ENCODE measurements at places on chromosomes 5 and 9. TPM values are rescaled to one million over a fixed set of nuclear protein-coding genes. Genes with fewer than 3 reads are reported as not detected.
A peak's percentile ranks its signal among the peaks of the same experiment; 100 is the strongest.

The SLC46A2 gene
- not detected for total RNA-seq

- peak; percentile 50 for DNase-seq
Observed at GRCh38 chr9:136847088-136847825, 2.0 kb upstream of the PHPT1 start.

GRCh38 chr9:121613009-121613752, 38.3 kb upstream of the DAB2IP start:
- DNase-seq, result no peak

GRCh38 chr9:127064335-127064734, 58.1 kb downstream of the ANGPTL2 start:
- no peak for DNase-seq

DNA sequence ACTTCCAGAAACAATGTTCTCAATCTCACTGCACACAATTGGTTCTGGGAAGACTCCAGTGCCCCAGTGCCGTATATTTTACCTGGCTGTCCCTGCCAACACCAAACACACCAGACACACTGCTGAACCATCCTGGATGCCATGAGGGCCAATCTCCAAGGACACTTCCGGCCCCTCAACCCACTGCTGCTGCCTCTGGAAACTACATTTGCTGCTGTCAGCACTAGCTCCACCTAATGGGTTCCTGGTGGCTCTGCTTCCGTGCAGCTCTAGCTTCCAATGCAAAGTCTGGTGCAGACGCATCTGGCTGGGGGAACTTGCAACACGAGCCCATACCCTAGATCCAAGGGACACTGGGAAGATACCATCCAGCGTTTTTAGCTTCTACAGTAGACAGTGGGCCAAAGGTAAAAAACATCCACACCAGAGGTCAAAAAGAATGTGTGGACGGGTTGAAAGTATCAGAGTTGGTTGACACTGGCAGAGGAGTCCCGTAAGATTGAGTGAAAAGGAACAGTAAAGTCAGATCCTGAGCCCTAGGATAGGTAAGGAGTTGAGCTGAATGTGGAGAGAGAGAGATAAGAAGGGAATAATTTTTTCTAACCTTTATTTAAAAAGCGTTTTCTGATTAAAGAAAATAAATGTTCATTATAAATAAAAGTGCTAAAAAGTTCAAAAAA, 99.7 kb upstream of the KIF2A start:
- peak; percentile 59 for DNase-seq

GRCh38 chr5:53261245-53261644, 151.7 kb upstream of the MOCS2 start:
- no peak for DNase-seq

Measured in SK-MEL-5 (cell line).